ENCODE measurements at places on chromosomes 12 and 14.

DNA sequence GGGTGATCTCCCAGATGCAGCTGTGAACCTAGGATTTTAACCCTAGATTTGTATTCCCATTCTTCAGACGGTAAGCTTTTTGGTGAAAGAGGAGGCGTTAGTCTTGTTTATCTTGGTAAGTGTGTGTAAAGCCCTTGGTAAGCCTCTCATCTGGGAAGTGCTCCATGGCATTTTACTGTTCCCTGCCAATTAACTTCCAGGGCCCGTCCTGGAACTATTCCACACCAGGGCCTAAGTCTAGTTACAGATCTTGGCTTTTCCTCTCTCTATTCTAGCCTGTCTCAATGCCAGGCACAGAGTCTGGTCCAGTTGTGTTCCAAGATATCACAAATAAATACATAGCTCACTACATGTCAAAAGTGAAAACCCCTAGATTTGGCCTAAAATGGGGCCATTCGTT lies 42.4 kb downstream of the YEATS4 start:
- no peak for DNase-seq

- peak; percentile 87 for DNase-seq
Measured at GRCh38 chr14:31026450-31027235, 464 bp upstream of the STRN3 start.

GRCh38 chr14:29687071-29687765 lies 240.4 kb downstream of the PRKD1 start:
- DNase-seq, result no peak

DNA sequence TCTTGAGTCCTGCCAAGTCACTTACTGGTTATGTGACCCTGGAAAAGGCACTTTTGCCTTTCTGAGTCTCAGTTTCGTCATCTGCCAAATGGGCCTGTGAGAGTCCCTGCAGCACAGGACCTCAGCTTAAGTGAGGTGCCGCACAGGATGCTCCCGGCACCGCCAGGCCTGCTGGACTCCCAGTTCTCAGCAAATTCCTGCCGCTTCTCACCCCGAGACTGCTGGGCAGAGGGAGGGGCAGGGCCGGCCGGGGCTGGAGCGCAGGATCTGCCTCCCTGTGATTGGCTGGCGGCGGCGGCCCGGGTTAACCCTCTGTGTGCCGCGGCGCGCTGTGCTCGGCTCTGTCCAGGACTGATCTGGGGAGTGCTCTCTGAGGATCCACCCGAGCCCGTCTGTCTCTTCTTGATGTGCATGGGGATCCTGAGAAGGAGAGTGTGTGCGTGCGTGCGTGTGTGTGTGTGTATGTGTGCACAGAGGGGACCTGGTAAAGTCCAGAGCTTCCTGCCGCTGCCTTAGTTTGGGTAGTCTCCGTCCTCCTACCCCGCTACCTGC lies 8.6 kb downstream of the SETD1B start:
- peak; percentile 46 for DNase-seq

GRCh38 chr12:18658179-18658578 lies 79.6 kb downstream of the PLCZ1 start:
- no peak for DNase-seq

DNA sequence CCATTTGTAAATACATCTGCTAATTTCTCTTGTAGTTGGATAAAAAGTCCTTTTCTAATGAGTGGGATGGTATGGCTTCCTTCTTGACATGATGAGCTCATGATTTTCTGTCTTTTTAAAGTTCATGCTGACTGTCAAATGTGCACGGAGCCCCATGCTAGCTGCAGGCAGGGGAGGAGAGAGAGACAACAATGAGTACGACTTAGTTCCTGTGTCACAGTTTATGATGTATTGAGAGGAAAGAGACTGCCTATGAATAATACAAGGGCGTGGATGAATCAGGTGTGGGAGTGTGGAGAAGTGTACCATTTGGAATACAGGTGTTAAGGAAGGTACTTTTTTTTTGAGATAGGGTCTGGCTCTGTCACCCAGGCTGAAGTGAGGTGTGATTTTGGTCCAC lies 10.7 kb upstream of the TBC1D30 start:
- no peak for DNase-seq

DNA sequence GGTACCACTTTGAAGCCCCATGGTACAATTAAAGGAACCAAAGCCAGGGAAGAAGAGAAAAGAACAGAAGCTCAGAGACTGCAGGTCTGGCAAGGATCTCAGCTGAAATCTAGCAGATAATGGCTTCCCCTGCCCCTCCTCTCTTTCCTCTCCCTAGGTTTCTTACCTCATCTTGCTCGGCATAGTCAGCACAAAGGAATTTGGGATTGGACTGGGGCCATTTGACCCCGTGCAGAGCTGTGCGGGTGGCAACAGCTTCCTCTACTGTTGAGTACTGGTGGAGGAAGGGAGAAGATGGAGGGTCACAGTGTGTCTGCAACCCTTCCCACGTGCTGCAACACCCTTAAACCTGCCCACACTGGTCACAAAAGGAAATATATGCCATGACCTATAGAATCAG lies 4.7 kb upstream of the CDH24 start:
- DNase-seq, result no peak

DNA sequence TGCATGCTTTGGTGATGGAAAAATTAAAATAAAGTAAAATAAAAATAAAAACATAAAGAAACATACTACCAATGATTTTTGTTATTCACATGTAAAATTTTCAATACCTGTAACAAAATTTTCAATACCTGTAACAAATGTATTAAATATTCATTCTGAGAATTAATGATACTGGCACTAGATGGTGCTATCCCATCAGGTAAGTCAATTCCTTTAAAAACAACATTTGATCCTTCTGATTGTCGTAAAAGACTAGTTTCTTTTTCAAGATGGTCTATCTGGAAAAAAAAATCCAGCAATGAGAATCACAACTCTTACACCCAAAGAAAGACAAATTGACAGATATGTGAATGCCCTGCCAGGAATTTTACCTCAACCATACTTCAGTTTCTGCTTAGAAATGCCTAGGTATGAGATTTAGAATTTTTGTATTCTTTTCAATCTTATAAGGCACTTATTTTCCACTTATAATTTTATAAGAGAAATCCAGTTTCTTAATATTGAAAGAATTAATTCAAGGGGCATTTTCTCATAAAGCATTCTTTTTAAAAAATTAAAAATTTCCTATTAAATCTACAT lies 30.7 kb downstream of the CEP290 start:
- peak; percentile 22 for DNase-seq
